Suppressor macrophage treated with lipopolysaccharide for 4 hours (primary cell): ENCODE measurements at places on chromosomes 12 and 14.

DNA sequence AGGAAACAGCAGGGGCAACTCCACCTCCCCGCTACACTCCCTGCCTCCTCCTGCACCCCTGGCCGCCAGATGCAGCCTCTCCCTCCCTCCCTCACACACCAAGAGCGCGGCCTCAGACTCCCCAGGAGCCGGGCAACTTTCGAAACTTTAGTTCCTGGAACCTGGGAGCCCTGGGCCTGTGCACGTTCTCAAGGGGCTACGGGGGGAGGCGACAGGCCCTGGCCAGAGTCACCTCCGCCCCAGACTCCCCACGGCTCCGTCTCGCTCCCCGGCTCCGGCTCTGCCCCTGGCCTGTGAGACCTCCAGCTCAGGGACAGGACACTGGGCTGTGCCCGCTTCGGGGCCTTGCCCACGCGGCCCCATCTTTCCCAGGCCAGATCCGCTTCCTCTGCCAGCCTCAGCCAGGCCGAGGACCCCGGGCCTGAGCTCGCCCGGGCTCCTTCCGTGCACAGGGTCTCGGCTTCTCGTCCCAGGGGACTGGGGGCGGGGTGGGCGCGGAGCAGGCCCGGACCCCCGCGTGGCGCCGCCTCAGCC, 5.5 kb downstream of the AMN start:
- no peak for DNase-seq

- no peak for DNase-seq
These were observed 505.1 kb upstream of the SYT1 start for GRCh38 chr12:78359520-78359919.

GRCh38 chr14:61505815-61506809, 184.7 kb downstream of the PRKCH start:
- no peak for DNase-seq

DNA sequence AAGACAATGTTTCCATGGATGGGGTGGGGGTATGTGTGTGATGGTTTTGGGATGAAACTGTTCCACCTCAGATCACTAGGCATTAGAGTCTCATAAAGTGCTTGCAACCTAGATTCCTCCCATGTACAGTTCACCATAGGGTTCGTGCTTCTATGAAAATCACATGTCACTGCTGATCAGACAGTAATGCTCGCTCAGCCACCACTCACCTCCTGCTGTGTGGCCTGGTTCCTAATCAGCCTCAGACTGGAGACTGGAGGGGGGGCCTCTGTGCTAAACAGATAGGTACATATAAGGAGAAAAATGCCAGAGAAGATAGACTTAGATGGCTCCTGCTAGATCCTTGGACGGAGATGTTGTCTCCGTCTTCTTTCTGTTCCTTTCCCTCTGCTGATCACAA, 1296.9 kb upstream of the SEL1L start:
- DNase-seq = no peak

GRCh38 chr14:64864258-64864657, 15.4 kb downstream of the SPTB start:
- DNase-seq = no peak

DNA sequence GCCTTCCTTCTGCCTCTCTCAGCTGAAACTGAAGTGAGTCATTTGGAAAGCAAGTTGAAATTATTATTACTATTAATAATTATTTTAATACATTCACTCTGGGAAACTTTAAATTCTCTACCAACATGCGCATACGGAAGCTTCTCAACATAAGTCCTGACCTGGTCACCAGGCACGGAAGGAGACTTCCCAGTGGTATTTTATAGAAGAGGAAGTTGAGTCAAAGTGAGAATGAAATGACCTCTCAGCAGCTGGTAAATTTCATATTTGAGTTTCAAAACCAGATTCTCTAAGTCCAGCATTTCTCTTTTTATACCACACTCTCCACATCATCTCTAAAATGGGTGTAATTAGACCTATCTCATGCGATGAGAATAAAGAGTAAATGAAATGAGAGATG, 747.4 kb downstream of the VRK1 start:
- peak; percentile 91 for DNase-seq

DNA sequence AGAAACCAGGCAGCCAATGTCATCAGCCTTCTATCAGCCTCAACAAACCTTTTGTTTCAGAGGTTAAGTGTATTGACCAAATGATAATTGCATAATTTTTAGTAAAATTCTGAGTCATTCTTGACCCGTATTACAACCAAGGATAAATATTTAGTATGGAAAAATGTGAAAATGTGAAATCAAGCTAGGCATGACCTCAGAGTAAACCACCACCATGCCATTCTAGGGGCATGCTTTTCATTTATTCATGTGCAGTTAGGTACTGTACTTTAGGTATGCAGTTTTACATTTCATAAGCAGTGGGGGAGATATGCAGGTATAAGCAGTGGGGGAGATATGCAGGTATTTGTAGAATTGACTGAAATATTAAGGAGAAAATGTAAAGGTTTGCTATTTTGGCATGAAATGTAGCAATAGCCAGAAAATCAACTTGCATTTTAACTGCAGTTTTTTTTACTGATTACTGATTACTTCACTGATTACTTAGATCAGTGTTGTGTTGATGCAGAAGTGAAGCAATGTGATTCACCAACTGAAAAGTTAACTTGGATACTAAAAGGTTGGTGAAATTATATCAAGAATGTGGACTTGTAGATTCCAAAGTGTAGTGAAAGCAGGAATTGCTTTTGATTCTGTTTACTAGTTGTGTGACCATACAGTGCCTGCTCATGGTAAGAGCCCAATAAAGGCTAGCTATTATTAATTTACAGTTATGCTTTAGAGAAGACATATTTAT, 184.2 kb downstream of the ESR2 start:
- no peak for DNase-seq

DNA sequence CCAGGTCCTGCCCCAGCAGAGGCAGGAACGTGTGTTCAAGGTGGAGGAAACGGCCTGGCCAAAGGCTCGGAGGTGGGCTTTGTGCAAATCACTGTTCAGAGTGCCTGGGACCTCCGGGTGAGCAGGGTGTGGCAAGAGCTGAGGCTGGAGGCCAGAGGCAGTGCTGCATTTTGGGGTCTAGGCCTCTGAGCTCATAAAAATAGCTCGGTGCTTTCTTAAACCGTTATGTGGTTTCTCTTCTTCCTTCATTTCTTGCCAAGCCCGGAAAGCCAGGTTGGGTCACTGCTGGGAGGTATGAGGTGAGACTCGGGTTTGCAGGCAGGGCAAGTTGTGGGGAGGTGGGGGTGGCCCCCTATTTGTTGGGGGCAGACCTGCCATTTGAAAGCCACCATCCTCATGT, 178.8 kb upstream of the MYL2 start:
- DNase-seq = no peak

DNA sequence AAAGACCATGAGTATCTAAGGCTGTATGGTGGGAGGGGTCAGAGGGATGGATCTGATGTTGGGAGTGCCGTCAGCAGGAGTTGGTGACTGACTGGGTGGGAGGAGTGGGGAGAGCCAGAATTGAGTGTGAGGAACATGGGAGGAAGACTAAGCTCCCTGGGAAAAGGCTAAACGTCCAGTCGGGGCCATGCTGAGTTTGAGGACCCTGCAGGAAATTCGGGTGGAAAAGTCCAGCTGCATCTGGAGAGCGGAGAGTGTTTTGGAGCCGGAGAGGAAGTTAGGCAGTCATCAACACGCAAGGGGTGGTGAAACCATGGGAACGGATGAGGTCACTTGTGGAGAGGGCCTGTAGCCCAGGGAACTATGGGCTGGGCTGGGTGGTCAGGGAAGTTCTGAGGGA, 60.9 kb downstream of the ELK3 start:
- peak; percentile 75 for DNase-seq

GRCh38 chr12:88424791-88425730, 155.2 kb downstream of the KITLG start:
- DNase-seq = no peak

DNA sequence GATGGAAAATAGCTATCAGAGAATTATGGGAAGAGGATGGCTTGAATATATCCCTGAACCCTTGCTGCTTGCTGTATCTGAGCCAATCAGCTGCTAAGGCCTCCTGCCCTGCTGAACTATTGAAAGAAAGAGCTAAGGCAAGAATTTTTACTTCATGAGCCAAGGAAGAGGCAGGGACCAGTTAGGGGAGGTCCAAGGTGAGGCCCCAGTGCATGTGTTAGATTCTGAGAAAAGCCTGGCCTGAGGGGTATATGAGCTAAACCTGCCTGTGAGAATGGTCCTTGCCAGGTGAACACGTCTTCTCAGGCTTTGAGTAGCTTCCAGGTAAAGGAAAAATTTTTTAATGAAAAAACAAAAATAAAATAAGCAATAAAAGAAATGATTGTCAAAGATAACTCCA, 218.0 kb downstream of the SYT1 start:
- no peak for DNase-seq

DNA sequence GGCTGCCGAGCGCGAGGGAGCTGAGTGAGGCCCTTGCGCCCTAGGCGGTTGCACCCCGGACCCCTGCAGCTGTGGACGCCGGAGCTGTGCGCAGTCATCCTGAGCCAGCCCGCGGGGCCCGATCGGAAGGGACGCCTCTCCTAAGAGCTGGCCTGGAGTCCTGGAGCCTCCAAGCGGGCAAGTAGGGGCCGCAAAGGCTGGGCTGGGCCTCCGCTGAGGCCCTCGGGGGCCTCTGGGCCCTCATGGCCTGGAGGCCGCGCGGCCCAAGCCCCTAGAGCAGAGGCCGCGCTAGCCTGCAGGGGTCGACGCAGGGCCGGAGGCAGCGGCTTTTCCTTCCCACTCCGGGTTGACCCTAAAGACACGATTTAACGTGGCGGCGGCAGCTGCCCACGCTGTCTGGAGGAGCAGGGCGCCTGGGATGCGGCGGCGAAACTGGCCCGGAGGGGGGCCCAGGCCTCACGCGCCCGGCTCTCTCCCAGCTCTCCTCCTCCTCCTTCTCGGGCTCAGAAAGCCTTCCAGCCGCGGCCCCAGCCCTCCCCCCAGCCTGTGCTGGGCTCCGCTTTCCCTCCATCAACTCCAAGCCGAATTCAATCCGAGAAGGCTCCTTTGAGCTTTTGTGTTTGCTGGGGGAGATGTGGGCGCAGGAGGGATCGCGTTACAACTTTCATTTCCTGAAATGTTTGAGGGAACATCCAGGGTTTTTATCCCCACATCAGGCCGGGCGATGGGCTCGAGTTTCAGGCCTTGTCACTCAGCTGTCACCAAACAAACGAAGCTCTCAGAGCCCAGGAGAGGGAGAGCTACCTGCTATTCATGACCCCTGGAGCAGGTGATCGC, 11.6 kb downstream of the SIX1 start:
- no peak for DNase-seq

- DNase-seq = no peak
These were observed 222.8 kb downstream of the C12orf42 start for GRCh38 chr12:103272949-103273348.

GRCh38 chr14:38329246-38329645, 73.4 kb upstream of the CLEC14A start:
- no peak for DNase-seq

- peak; percentile 19 for DNase-seq
These were observed 455 bp downstream of the ATP6V1D start for GRCh38 chr14:67358924-67359774.

DNA sequence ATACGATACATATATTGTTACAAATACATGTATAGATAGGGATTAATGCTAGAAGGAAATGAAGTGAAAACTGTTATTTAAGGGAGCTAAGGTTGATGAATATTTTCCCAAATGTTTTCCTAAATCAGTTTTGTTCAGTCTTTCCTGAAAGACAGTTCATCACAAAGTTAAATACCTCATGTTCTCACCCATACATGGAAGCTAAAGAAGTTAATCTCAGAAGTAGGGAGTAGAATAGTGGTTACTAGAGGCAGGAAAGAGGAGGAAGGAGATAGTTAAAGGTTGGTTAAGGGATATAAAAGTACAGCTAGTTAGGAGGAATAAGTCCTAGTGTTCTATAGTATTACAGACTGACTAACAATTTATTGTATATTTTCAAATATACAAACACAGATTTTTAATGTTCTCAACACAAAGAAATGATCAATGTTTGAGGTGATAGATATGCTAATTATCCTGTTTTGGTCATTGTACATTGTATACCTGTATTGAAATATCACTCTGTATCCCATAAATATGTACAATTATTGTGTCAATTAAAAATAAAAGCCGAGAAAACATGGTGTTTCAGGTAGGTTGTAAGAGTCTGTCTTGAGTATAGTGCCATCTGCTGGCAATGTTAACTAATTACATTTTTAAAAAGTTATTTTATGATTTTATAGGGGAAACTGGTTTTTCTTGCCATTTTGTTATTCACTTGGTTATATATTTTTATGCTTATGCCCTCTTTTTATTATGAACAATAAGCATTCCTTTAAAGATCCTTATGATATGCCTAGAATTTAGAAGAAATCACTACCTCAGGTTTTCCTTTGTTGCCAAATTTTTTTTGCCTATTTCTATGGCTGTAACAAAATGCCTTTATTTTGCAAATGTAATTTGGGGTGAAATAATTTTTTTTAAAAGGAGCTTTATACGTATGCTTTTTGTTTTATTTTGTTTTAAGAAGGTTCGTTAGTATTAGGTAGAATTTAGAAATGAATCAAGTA, 26.9 kb downstream of the ZDHHC17 start:
- peak; percentile 42 for DNase-seq

GRCh38 chr14:51028851-51029754, 65.8 kb downstream of the TRIM9 start:
- DNase-seq = no peak

GRCh38 chr14:98169170-98169587, 1102.8 kb downstream of the BCL11B start:
- DNase-seq = no peak

- DNase-seq = no peak
These were observed 207.6 kb upstream of the PDZRN4 start for GRCh38 chr12:40980427-40980961.

DNA sequence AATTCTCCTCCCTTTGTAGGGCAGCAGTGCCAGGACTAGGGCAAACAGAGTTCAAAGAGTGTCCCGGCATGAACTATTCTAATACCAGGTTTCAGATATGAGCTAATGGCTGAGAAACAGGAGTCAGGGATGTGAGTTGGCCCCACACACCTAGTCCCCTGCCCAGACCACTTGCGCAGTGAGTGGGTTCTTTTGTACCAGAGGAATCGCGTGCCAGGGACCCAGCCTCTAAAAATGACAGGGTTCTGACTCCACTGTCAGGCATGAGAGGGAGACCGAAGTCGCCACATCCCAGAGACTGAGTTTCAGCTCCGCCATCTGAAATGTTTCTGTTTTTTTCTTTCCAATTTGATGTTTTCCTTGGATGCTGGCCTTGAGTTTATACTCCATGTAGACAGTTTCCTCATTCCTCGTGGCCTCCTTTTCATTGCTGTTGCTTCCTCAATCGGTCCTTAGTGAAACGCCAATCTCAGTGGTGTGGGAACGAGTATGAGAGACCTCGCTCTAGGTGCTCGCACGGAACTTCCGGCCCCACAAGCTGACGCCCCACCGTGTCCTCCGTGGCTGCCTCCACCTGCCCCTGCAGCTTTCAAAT, 31.5 kb downstream of the FBXL14 start:
- no peak for DNase-seq

- no peak for DNase-seq
These were observed 54.0 kb downstream of the GPATCH2L start for GRCh38 chr14:76205708-76206107.

GRCh38 chr12:39403376-39403775, 39.5 kb downstream of the KIF21A start:
- DNase-seq = no peak

DNA sequence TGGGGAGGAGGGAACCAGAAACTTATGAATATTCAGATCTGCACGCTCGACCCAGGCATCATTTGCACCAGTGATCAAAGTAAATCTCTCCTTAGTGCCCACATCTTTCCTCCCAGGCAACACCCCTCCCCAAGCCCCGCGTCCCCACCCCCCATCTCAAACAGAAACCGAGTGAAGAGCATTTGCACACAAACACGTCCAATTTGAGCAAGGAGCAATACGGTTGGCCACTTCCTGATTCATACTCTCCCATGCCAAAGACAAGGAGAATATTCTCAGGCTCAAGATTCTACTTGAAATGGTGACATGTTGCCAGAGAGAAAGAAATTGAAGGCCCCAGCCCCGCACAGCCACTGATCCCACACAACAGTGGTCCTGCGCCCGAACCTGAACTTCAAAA, 7.1 kb downstream of the FOXN3 start:
- peak; percentile 29 for DNase-seq
